CD4-positive, alpha-beta T cell treated with Interleukin-15 for 4 hours (primary cell): ENCODE measurements at places on chromosomes 12 and 14.

- no peak for DNase-seq
Observed at GRCh38 chr12:7212678-7213077, 23.2 kb downstream of the PEX5 start.

DNA sequence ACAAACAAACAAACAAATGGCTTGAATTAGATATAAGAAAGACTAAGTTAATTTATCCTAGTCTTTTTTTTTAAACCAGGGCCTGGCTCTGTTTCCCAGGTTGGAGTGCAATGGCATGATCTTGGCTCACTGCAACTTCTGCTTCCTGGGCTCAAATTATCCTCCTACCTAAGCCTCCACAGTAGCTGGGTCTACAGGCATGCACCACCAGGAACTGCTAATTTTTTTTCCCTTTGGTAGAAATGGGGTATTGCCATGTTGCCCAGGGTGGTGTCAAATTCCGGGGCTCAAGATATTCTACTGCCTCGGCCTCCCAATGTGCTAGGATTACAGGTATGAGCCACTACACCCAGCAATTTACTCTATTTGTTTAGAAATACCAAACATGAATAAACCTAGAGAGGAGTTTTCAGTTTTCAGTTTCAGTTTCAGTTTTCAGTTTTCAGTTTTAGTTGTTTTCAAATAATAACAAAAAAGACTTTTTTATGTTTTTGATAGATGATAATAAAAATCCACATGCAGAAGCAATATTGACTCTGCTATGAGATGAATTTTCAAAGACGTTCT is 817.0 kb downstream of the FLRT2 start:
- DNase-seq = no peak

DNA sequence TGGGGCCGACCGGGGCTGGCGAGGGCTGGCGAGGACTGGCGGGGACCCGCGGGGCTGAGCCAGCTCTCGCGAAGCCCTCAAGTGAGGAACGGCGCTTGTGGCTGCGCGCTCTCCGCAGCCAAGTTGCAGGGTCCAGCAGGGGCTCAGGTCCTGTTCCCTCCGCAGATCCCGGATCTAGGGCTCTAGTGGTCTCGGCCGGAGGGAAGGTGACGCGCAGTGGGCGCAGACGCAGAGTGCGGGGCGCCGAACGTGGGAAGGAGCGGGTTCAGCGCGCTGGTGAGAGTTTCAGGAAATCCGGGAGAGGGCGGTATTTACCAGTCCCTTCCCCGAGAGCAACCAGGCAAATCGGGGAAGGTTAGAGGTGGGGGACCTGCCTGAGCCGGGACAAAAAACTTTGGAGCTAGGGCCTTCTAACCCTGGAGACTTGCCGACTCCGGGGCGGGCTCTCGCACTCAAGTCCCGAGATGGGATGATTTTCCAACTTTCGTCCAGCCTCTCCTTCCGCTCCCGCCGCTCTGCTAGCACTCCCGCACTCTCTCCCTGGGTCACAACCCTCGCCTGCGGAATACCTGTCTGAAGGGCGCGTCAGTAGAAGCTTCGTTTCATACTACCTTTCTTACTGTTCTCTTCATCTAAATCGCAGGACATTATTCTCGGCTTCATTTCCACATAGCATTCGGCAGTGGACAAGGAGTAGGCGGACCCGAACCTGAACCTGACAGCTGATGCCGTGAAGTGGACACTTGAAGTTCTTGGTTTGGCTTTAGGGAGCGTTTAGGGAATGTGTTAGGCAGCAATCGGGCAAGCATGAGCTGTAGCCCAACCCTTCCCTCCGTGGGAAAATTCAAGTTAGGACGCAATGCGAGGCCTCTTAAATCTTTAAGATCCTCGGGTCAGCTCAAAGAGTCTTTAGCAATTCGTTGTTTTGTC is 13.6 kb upstream of the PAX9 start:
- DNase-seq = no peak

DNA sequence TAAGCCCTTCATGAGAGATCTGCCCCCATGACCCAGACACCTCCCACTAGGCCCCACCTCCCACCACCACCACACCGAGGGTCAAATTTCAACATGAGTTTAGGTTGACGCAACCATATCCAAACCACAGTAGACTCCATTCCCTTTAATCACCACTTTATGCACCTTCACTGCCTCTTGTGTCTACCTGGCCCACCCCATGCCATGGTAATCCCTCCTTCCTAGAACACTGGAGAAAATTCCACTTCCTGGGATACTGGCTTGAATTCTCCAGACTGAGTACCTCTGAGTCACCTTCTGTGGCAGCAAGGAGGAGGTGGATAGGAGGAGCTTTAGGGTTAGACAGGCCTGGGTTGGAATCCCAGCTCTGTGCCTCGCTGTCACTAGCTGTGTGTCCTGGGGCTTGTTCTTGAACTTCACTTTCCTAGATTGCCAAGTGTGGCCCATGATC is 26.1 kb upstream of the CIPC start:
- DNase-seq = no peak

DNA sequence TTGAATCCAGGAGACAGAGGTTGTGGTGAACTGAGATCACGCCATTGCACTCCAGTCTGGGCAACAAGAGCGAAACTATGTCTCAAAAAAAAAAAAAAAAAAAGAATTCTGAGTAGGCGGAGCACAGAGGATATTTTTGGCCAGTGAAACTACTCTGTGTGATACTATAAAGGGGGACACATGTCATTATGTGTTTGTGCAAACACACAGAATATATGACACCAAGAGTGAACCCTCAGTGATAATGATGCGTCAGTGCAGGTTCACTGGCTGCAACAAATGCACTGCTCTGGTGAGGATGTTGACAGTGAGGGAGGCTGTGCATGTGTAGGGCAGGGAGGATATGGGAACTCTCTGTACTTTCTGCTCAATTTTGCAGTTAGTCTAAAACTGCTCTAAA is 24.2 kb downstream of the FBXO21 start:
- DNase-seq = no peak

GRCh38 chr14:42222924-42223471 is 616.3 kb downstream of the LRFN5 start:
- DNase-seq = no peak

DNA sequence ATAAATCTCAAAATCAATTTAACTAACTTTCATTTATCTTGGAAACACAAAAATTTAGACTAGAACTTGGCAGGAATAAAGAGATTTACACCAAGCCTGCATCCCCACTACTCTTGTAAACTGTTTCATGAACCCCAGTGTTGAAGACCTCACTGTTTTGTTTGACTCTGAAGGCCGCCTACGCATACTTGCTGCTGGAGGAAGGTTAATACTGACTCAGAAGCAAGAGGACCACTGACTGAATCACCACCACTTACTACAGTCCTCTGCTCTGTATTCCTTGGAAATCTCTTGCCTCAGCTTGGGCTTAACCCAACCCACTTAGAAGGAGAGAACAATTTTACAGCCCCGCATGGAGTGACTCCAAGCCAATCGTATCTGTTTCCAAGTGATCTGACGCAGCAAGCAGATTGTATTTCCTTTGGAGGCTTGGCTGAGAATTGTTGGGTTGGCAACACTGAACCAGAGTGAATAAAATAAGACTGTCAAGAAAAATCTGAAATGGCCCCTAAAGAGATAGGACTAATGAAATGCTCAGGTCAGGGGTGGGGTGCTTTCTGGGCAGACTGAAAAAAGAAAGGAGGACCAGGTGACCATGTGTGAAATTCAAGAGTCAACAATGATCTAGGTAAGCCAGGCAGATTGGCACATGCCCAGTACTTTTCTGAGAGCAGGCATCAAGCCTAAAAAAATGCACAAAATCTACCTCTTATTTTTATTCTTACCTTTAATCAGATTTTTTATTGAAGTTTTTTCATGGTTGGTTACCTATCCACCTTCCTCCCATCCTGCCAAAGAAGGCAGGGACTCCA is 248.6 kb downstream of the ZFP36L1 start:
- no peak for DNase-seq

GRCh38 chr14:31360919-31361662 is 59.3 kb downstream of the HEATR5A start:
- DNase-seq = no peak

- DNase-seq = peak; percentile 59
Observed at GRCh38 chr12:94263011-94263811, 114.8 kb downstream of the PLXNC1 start.

DNA sequence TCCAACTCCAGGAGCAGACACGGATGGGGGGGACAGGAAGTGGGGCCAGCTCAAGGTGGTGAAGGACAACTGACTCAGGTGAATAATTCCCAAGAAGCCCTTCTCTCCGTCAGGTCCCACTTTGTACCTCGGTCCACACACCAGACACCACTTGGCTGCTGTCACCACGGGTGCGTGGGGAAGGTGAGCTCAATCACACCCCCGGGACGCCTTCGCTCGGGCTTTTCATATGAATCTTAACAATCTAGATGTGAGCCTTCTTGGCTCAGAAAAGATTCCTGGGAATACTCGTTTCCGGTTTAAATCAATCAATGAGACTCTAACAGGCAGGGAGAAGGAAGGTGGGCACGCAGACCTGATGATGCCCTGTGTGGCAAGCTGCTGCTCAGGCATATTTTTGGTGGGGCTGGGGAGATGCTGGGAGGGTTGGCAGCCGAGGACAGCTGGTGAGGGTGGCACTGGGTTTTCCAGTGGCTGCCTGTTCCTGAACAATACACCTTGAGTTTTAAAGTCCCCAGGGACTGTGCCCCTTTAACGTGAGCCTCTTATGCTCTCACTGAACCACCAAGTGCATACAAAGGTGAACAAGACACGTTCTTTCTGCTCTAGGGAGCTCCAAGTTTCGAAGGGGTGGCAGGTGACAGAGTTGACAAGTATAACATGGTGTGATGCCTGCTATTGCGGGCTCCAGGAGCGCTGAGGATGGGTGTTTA is 5.1 kb downstream of the TESC start:
- no peak for DNase-seq

GRCh38 chr12:64137117-64137516 is 85.0 kb downstream of the KICS2 start:
- DNase-seq = no peak

DNA sequence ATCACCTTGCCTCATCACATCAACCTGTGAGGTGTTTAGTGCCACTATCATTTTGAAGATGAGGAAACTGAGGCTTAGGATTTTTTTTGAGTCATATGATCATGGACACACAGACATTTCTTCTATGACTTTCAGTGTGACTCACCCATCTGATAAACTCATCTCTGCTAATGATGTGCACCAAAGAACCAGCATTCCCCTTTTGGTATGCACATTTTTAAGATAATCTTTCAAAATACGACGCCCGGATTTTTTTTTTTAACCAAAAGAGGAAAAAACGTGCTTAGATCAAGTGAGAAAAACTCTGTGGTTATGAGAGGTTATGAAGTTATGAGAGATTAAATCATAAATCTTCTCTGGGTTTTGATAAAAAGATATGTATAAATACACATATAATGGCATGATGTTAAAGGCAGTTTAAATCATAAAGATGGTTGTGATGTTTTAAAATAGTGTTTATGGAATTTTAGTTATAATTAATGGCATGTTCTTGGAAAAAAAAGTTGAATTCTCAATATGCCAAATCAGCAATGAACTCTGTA is 948.1 kb downstream of the TMTC2 start:
- no peak for DNase-seq

DNA sequence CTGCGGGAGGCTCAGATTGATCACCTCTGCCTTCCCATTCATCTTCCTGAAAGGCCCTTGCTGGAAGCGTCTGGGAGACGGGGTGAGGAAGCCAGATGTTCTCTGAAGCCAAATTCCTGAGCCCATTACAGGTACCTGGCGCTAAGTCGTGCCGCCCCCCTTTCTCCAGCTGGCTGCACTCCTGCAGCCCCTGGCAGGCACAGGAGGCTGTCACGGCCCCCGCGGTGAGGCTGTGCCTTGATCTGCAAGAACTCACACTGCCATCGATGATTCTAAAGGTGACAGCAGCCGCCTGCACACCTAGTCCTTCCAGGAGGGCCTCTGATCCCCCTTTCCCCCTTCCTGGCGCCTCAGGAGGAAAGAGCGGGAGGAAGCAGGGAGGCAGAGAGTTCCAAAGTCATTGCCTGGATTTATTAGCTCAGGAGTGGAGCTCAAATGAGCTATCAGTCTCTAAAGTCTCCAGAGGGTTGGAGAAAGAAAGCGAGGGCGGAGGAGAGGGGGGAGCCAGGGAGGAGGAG is 106.9 kb downstream of the RFLNA start:
- DNase-seq = no peak

DNA sequence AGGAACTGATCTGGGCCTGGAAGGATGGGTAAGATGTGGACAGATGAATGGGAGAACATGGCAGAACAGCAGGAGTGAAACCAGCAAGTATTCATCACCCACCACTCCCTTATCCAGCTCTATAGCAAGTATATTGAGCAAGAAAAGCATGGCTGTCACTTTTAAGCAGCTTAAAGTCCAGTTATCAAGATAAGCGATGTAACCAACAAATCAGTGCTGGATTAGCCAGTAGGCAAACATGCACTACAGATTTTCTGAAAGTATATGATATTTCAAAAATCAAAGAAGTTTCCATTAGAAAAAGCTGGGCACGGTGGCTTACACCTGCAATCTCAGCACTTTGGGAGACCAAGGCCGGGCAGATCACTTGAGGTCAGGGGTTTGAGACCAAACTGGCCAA is 53.9 kb upstream of the ATP2A2 start:
- no peak for DNase-seq

- no peak for DNase-seq
Observed at GRCh38 chr12:80700327-80700726, 7.1 kb upstream of the MYF6 start.

DNA sequence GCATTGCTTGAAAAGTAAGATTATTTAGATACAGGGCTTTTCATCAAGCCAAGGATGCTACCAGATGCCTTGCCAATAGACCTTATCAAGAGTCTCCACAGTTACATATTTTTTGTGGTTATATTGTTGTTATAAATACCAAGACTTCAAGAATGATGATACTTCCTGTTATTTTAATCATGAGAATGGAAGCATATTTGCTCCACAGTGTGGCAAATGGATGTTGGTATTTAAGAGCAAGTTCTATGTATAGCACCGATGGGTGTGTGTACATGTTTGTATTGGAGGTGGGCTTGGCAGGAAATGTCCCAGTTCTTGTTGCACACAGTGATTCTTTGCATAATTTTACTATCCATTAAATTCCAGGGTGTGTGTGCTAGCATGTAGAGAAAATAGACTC is 4.4 kb upstream of the NID2 start:
- DNase-seq = no peak

DNA sequence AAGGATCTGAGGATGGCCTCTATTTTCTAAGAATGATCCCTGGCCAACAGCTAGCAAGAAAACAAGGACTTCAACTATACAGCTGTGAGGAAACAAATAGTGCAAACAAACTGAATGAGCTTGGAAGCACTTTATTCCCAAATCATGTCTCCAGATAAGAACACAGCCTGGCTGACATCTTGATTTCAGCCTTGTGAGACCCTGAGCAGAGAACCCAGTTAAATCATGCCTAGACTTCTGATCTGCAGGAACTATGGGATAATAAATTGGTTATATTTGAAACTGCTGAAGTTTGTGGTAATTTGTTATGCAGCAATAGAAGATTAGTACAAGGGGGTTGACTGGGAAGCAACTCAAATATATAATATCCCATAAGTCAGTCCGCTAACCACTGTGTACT is 183.9 kb upstream of the BMP4 start:
- no peak for DNase-seq

DNA sequence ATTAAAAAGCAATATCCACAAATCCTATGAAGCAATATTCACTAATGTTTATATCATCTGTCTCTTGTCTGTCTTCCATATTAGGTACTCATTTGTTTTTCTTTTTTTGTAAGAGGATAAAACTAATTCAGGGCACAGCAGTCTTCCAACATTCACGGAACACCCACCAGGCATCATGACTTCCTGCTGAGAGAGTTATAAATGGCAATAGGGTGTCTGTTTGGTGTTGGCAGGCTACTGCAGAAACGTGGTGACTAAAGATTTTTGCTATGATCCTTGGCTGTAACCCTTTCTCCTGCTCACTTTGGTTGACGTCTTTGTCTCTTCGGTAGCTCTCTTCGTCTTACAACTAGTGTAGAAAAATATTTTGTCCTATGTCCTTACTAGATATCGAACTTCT is 860.6 kb upstream of the MGAT4C start:
- no peak for DNase-seq
